ENCODE measurements at places on chromosomes 16 and 17.
A peak's percentile ranks its signal among the peaks of the same experiment; 100 is the strongest.

- DNase-seq = no peak
Measured at GRCh38 chr17:77831474-77832179, 126.9 kb upstream of the TNRC6C start.

DNA sequence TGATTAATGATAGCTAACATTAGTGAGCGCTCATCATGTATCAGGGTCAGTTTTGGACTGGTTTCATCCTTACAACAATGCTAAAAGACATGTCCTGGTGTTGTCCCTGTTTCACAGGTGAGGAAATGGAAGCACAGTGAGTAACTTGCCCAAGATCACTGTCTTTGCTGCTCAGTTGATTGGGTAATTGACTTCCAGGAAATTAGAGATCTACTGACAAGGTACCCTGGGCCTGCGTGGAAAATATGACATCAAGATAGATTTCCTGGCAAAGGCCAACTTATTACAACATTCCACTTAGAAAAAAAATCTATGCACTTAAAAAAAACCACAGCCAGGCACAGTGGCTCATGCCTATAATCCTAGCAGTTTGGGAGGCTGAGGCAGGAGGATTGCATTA lies 96.3 kb downstream of the CYLD start:
- DNase-seq = no peak

DNA sequence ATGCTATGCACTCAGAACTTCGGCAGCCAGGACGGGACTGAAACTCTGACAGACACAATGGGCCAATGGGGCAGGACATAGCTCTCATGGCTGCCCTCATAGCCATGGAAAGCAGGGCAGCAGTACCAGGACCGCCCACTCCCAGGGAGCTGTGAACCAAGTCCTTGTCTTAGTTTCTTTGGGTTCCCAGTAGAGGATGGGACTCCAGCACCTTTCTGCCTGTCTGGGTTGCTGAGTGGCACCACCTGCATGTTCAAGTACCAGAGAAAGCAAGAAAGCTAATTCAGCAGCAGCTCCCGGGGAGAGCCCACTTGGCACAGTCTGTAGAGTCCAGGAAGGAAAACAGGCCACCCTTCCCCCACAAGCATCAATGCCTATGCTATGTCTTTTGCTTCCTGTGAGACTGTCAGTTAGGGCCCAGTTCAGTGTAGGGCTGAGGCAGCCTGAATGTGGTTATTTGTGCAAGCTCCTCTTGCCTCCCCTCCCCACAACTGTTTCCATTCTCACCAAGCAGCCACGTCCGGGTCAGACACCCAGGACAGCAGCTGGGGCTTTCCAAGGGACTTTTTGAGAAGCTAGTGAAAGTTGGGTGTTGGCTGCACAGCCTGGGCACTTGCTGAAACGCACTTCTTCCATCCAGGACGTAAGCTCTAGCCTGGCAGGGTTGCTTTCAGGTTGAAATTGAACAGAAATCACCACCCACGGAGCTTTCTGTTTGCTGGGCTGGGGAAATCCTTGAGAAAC lies 7.8 kb downstream of the SUPT4H1 start:
- peak; percentile 90 for DNase-seq

- DNase-seq = no peak
Measured at GRCh38 chr17:19945009-19945626, 32.5 kb downstream of the AKAP10 start.

GRCh38 chr17:54920819-54921218 lies 20.2 kb downstream of the TOM1L1 start:
- DNase-seq = no peak
